ENCODE measurements at places on chromosomes 2 and 18.

- no peak for DNase-seq
Observed at GRCh38 chr2:23586741-23587306, 201.8 kb downstream of the KLHL29 start.

DNA sequence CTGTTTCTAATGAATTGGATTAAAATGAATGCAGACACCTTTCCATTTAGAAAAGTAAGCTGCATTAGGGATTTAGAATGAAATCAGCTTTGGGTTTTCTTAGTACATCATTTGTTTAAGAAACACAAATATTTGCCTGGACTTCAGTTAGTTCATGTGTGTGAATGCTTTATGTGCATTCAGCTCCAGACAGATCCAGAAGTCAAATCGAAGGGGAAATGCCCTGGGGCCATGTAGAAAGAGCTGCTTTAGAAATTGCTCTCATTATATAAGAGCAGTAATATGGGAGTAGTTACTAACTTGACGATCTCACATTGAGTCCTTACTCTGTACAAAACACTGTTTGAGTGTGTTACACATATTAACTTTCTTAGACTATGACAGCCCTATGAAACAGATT lies 88.0 kb upstream of the TTC39C start:
- DNase-seq, result no peak

DNA sequence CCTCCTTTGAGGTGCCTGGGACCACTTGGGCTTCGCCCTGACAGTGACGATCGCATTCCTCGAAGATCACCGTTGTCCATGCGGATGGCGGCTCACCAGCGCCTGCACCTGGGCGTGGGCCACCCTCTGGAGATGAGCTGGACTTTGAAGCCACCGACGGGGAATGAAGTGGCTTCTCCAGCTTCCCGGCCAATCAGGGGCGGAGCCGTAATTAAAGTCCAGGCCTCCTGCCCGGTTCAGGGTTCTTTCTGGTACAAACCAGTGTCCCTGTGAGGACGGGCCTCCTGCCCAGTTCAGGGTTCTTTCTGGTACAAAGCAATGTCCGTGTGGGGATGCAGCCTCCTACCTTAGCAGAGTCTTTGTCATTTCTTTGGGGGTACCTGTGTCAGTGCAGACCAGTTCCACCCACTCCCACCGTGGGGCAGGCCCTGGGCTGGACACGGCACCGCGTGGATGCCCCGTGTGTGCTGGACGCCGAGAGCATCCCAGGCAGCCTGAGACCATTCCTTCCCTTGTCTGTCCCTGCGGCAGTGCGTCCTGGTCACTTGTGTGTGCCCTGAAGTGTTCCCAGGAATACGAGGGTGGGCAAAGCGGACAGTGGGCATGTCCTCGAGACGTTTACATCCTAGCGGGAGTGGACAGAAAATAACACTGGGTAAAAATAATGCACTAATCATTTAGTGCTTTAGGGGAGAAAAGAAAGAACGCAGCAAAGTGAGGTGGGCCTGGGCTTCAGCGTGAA lies 55.0 kb downstream of the KCNG2 start:
- no peak for DNase-seq

DNA sequence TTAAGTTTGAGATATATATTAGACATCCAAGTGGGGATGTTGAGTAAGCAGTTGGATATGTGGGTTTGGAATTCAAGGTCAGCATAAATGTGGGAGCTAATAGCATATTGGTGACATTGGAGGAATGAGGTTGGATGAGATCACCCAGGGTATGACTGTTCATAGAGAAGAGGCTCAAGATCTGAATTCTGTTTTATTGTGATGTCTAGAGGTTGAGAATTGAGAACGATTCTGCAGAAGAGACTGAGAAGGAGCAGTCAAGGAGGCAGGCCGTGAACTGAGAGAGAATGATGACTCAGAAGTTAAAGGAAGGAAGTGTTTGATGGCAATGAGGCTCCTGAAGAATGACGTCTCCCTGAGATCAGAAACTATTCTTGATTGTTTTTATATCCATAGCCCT lies 5.9 kb downstream of the SERPINB11 start:
- DNase-seq, result no peak

GRCh38 chr2:159044804-159045286 lies 76.4 kb downstream of the TANC1 start:
- DNase-seq, result no peak

DNA sequence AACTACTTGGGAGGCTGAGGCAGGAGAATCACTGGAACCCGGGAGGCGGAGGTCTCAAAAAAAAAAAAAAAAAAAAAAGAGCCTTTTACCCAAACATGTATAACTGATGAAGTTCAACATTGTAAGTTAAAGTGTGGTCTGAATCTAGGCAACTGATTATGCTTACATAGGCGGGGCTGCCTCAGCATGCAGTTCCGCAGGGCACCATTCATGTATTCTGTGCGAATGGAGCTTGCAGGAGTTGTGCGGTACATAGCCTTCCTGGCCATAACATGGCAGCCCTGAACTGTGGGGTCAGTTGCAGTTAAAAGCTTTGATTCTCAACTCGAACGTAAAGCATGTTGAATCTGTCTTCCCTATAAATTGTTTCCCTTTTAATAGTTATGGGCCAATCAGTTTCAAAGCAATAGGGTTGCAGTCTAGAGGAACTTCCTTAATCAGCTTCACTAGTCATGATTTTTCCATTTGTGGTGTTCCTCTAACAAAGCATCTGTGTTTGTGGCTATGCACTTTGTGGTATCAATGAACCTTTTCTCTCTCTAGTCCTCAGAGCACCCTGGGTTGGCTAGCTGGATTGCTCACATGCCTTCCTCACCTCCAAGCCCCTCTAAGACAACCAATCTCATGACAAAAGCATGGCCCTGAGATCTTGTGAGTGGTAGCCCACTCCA lies 30.6 kb upstream of the CEP68 start:
- DNase-seq, result no peak

DNA sequence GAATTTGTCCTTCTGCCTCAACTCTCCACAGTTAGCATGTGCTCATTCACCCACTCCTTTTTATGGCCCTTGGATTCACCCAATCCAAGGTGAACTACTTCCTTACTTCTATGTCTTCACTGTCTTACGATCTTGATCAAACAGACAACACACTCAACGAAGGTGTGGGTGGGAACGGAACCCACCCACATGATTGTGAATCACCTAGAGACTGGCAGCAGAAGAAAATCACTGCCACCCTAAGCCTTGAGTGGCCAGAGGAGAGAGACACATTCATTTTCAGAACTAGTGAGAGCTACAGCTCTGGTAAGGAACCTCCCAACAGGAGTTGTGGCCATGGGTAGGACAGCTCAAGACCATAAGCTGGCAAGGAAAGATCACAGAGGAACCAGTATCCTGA lies 194.3 kb downstream of the PLCL1 start:
- no peak for DNase-seq

DNA sequence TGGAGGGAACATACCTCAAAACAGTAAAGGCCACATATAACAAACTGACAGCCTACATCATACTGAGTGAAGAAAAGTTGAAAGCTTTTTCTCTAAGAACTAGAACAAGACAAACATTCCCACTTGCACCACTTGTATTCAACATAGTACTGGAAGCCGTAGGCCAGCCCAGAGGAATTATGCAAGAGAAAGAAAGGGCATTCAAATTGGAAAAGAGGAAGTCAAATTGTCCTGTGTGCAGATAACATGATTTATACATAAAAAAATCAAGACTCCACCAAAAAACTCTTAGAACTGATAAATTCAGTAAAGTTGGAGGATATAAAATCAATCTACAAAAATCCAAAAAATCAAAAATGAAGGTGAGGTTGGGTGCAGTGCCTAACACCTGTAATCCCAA lies 8.0 kb upstream of the KDM3A start:
- DNase-seq, result no peak

- DNase-seq, result no peak
Observed at GRCh38 chr2:25819597-25820039, 58.7 kb downstream of the ASXL2 start.

DNA sequence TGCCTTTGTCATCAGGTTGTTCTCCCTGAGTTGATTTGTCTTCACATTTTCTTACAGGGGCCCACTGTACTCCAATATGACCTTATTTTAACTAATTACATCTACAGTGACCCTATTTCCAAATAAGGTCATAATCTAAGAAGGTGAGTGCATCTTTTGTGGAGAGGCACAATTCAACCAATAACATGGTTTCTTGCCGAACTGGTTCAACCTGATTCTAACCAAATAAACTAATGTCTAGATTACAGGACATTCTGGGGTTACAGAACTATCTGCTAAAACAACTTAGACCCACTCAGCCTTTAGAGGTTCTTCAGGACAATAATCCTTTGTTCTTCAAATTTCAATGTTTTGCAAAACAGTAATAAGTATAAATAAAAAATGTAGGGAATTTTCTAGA lies 496.5 kb upstream of the SOX11 start:
- DNase-seq, result no peak

- no peak for DNase-seq
Observed at GRCh38 chr2:113182471-113183260, 8.9 kb downstream of the PSD4 start.

- DNase-seq, result no peak
Observed at GRCh38 chr18:6871566-6871965, 142.1 kb downstream of the ARHGAP28 start.
